Endodermal cell (in vitro differentiated cells): ENCODE measurements at places on chromosomes 3 and 15. TPM values are rescaled to one million over a fixed set of nuclear protein-coding genes. Genes with fewer than 3 reads are reported as not detected.

CIB2 gene
- 40.6 to 48.2 TPM (median 47.5 TPM) in 3 replicates for total RNA-seq

DAZL gene
- total RNA-seq, result not detected in 3 replicates

FAM240A gene
- not detected in 2 replicates for total RNA-seq

CHRFAM7A gene
- 1.1 and 1.6 TPM in 2 replicates for total RNA-seq

DNA sequence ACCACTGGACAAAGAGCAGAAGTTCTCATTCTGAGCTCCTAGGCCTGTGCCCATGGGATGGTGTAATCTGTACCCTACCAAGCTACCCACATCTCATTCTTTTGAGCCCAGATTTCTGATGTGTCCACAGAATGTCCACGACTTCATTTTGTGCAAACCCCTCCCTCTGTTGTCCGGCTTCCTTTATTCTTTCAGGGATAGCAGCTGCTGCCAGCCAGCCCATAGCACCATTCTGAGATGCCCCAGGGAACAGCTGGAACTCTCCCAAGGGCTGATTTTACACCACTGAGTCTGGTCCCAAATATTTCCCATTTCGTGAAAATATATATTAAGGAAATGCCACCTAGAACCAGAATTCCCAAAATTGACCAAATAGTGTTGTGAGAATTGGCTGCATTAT is 236.6 kb downstream of the SATB1 start:
- no peaks in the 10 kb centered on the region for H3K4me1 ChIP-seq
- no peak overlapping the region for H3K4me3 ChIP-seq
- no peaks in the 10 kb centered on the region for H3K27me3 ChIP-seq

DNA sequence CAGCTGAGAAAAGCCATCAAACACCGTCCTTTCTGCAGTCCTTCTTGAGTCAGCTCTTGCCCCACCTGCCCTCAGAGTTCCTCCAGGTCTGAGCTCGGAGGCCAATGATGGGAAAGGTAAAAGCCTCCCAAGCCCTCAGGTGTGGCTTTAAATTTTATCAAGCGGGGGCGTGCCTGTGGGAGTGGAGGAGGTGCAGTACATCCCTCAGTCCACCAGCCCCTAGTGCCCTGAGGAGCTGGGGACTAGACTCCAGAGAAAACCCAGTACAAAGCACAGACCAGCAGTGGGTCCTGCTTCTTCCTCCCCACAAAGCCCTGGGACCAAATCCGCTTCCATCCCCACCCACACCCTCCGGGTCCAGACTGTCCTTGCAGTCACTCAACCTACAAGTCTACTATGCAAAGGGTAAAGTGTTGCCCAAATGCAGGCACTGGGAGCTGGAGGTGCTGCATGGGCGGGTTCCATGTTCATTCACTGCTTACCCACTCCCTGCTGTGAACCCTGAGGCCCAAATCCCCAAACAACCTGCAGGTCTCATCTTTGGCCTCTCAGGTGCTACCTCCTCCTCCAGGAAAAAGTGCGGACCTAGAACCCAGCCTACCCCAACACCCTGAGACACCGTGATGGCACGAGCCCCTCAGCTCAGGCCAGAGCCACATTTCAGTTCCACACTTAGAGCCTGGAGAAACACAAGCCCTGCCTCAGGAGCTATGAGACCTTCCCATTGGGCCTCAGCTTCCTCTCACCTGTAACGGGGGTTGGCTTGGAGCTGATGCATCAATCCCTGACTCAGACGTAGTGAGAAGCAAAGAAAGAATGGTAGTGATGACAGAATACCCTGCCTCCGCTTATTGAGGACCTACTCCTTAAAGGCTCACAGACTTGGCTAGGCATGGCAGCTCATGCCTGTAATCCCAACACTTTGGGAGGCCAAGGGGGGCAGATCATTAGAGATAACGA is 2.4 kb downstream of the PFKFB4 start:
- no peaks in the 10 kb centered on the region for H3K36me3 ChIP-seq
- no peak overlapping the region for H3K27ac ChIP-seq
- H3K27me3 ChIP-seq, result no peaks in the 10 kb centered on the region
- peaks cover 4% of the 10 kb centered on the region for H3K4me1 ChIP-seq
- no peak overlapping the region for H3K4me3 ChIP-seq

SLC12A1 gene
- total RNA-seq, result not detected in 2 replicates

GRCh38 chr15:69815793-69816192 is 281.9 kb downstream of the TLE3 start:
- no peak overlapping the region for H3K4me3 ChIP-seq
- peaks cover 4% of the 10 kb centered on the region for H3K27me3 ChIP-seq
- H3K27ac ChIP-seq, result no peak overlapping the region
- no peak for DNase-seq
- H3K4me1 ChIP-seq, result peaks cover 3% of the 10 kb centered on the region
- H3K36me3 ChIP-seq, result no peaks in the 10 kb centered on the region

IGF2BP2 gene
- 143 to 162 TPM (median 156 TPM) in 3 replicates for total RNA-seq

GOLGA8T gene
- total RNA-seq, result 0.20 TPM in 1 of 2 replicates, not detected in the other

GRCh38 chr15:81292523-81293001 is 31.4 kb downstream of the STARD5 start:
- no peaks in the 10 kb centered on the region for H3K4me1 ChIP-seq
- no peak overlapping the region for H3K4me3 ChIP-seq
- no peaks in the 10 kb centered on the region for H3K36me3 ChIP-seq
- DNase-seq, result no peak
- H3K27me3 ChIP-seq, result no peaks in the 10 kb centered on the region

DNA sequence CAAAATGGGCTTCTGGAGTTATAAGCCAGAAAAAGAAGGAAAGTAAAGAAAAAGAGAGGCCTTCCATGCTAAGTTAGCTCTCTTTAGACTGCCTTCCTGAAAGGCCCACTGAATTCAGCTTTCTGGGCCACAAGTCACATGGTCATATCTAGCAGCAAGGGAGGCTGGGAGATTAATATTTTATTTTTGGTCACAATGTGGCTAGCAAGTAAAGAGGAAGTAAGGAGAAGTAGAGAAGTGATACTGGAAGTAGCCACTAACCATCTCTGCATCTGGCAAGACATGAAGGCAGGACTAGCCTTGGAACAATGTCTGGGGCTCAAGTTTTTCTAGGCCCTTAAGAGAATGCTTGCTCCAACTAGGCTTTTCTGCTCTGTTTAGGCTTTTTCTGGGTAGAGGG is 81.8 kb upstream of the UBE2E1 start:
- DNase-seq, result no peak
- H3K36me3 ChIP-seq, result no peaks in the 10 kb centered on the region
- no peak overlapping the region for H3K4me3 ChIP-seq
- H3K27ac ChIP-seq, result no peak overlapping the region
- peaks cover 8% of the 10 kb centered on the region for H3K4me1 ChIP-seq

DNA sequence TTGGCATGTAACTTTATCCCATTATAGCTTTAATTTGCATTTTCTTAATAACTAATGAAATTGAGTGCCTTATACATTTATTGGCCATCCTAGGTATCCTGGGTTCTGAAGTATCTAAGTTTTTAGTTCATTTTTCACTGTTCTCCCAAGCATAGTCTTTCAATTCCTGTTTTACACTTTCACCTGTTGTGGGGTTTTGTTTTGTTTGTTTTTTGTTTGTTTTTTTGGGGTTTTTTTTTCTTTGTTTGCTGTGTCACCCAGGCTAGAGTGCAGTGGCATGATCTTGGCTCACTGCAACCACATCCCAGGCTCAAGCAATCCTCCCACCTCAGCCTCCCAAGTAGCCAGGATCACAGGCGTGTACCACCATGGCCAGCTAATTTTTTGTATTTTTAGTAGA is 83.1 kb upstream of the GADL1 start:
- DNase-seq, result no peak
- H3K4me3 ChIP-seq, result no peak overlapping the region
- no peak overlapping the region for H3K27ac ChIP-seq
- H3K27me3 ChIP-seq, result no peaks in the 10 kb centered on the region

DNA sequence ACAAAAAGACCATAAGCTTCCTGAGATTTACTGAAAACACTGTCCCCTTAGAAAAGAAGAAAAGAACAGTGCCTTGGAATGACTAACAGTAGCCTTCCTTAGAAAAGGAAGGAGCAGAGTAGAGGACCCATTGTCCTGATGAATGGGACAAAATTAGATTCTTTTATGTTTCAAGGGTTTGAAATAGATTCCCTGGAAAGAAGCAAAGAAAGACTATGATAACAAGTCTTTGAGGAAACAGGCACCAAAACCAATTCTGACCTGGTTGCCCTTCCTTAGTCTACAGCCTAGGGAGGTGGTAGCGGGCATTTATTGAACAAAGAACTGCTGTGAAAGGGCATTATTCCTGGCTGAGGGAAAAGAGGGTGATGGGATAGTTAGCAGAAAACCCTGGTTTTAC is 1024.8 kb downstream of the TBL1XR1 start:
- H3K27ac ChIP-seq, result no peak overlapping the region
- H3K27me3 ChIP-seq, result no peaks in the 10 kb centered on the region
- DNase-seq, result no peak
- no peak overlapping the region for H3K4me3 ChIP-seq

GRCh38 chr15:69939513-69940440 is 157.9 kb downstream of the TLE3 start:
- H3K27ac ChIP-seq, result no peak overlapping the region
- H3K4me1 ChIP-seq, result peaks cover 6% of the 10 kb centered on the region
- H3K27me3 ChIP-seq, result no peaks in the 10 kb centered on the region
- H3K4me3 ChIP-seq, result no peak overlapping the region

ADCY5 gene
- 5.2 to 12.5 TPM (median 6.9 TPM) in 3 replicates for total RNA-seq

ACP3 gene
- 18.5 to 26.3 TPM (median 24.6 TPM) in 3 replicates for total RNA-seq

DNA sequence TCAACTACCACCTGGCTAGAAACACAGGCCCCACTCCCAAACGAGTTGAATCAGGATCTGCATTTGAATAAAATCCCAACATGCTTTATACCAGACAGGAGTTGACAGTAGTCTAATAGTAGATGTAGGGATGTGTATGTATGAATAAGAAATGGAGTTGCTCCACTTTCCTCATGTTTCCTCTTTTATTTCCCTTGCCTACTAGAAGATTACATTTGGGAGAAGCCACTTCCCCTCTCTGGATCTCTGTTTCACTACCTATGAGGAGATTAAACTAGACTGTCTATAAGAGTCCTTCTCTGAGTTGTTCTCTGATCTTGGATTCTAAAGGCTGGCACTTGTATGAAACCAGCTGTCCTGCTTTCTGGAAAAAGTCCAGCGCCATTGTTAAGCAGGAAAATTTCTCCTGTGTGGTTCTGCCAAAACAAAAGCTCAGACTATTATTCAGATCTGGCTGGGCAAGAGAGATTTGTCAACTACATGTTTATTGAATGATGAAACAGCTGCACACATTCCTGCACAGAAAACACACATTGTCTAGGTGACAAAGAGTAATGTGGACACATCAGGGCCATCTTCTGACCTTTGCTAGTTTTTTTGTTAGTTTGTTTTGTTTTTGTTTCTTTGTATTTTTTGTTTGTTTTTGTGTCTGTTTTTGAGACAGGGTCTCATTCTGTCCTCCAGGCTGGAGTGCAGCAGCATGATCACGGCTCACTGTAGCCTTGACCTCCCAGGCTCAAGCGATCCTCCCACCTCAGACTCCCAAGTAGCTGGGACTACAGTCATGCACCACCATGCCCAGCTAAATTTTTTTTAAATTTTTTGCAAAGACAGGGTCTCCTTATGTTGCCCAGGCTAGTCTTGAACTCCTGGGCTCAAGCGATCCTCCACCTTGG is 29.9 kb downstream of the ACP3 start:
- H3K4me1 ChIP-seq, result no peaks in the 10 kb centered on the region
- no peak overlapping the region for H3K4me3 ChIP-seq
- H3K27ac ChIP-seq, result peak overlapping the region; percentile 81
- DNase-seq, result no peak
- no peaks in the 10 kb centered on the region for H3K27me3 ChIP-seq

GRCh38 chr3:65284546-65284945 is 596.7 kb upstream of the ADAMTS9 start:
- no peak for DNase-seq
- no peaks in the 10 kb centered on the region for H3K4me1 ChIP-seq
- H3K36me3 ChIP-seq, result no peaks in the 10 kb centered on the region
- H3K27me3 ChIP-seq, result no peaks in the 10 kb centered on the region
- H3K27ac ChIP-seq, result no peak overlapping the region
- H3K4me3 ChIP-seq, result no peak overlapping the region

DNA sequence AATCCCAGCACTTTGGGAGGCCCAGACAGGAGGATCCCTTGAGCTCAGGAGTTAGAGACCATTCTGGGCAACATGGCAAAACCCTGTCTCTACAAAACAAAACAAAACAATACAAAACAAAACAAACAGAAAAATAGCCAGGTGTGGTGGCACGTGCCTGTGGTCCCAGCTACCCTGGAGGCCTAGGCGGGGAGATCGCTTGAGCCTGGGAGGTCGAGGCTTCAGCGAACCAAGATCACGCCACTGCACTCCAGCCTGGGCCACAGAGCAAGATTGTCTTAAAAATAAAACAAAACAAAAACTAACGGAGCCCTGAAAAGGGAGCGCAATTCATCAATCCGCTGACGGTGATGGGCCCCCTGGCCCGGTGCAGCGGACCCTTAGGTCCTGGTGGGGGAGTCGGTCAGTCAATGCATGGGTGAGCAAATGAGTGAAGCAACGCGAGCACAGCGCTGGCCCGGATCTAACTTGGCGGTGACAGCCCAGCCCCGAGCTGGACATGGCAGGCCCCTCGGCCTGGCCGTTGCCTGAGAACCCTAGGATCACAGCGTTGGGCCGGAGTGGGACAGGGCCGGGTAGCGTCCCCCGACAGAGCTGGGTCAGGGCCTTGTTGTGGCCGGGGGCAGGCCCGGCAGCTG is 52.4 kb upstream of the BLM start:
- DNase-seq, result no peak
- no peak overlapping the region for H3K27ac ChIP-seq
- H3K4me1 ChIP-seq, result peaks cover 8% of the 10 kb centered on the region
- no peaks in the 10 kb centered on the region for H3K27me3 ChIP-seq
- H3K36me3 ChIP-seq, result no peaks in the 10 kb centered on the region

GRCh38 chr3:74693251-74693650 is 78.8 kb upstream of the CNTN3 start:
- no peak for DNase-seq
- no peaks in the 10 kb centered on the region for H3K36me3 ChIP-seq
- no peak overlapping the region for H3K27ac ChIP-seq
- peaks cover 4% of the 10 kb centered on the region for H3K4me1 ChIP-seq
- H3K27me3 ChIP-seq, result no peaks in the 10 kb centered on the region

AADACL2 gene
- not detected in 3 replicates for total RNA-seq

KPNA4 gene
- 67.1 and 73.0 TPM in 2 replicates for total RNA-seq

DNA sequence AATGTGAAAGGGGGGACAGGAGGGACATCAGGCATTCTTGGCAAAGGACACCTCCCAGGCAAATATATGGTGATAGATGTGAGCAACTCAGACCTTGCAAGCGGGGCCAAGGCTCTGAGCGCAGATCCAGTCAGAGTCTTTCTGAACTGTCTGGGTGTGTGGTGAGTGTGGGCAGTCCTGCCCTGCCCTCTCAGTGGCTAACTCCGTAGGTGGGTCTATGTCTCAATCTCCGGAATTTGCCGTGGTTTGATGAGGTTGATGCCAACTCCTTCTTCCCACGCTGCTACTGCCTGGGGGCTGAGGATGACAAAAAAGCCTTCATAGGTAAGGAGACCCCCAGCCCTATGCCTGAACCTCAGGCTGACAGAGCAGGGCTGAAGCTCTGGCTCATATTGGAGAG is 7.4 kb downstream of the TTLL3 start:
- no peak for DNase-seq
- H3K27me3 ChIP-seq, result no peaks in the 10 kb centered on the region
- H3K36me3 ChIP-seq, result peaks cover 4% of the 10 kb centered on the region
- no peak overlapping the region for H3K4me3 ChIP-seq
